Activated CD4-positive, alpha-beta T cell treated with anti-CD3 and anti-CD28 coated beads, Interleukin-2, amount 10 ng/mL, durations not matched to agents 7 days and 5 days (primary cell): ENCODE measurements at places on chromosomes 11 and 22.

- no peak for DNase-seq
- no peak overlapping the region for H3K27ac ChIP-seq
- no peak overlapping the region for H3K4me3 ChIP-seq
- no peaks in the 10 kb centered on the region for H3K36me3 ChIP-seq
These were observed 5.2 kb upstream of the LGR4 start for GRCh38 chr11:27477831-27478230.

DNA sequence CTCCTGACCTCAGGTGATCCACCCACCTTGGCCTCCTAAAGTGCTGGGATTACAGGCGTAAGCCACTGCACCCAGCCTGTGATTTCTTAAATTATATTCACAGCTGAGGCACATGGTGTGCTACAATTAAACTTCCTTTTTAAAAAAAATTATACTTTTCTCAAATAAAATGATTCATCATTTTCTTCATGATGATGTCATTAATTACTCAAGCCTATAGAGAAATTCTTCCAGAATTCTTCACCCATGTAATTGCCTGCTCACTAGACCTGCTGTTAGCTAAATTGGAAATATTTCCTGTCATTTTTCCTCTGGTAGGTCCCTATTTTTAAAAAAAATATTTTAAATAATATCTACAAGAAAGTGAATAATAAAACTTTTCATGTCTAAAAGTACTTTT, 440.0 kb upstream of the ANO3 start:
- no peak overlapping the region for H3K27ac ChIP-seq
- no peaks in the 10 kb centered on the region for H3K27me3 ChIP-seq
- H3K4me3 ChIP-seq, result no peak overlapping the region
- no peaks in the 10 kb centered on the region for H3K4me1 ChIP-seq

- H3K4me3 ChIP-seq, result no peak overlapping the region
- no peak for DNase-seq
- peak overlapping the region; percentile 4 for H3K27ac ChIP-seq
- H3K27me3 ChIP-seq, result no peaks in the 10 kb centered on the region
- H3K36me3 ChIP-seq, result peaks cover 38% of the 10 kb centered on the region
These were observed 64.7 kb downstream of the MAML2 start for GRCh38 chr11:96278039-96278897.

GRCh38 chr11:4798427-4799183, 5.6 kb downstream of the OR52R1 start:
- H3K27ac ChIP-seq, result no peak overlapping the region
- no peak overlapping the region for H3K4me3 ChIP-seq
- no peaks in the 10 kb centered on the region for H3K4me1 ChIP-seq
- H3K27me3 ChIP-seq, result no peaks in the 10 kb centered on the region
- no peak for DNase-seq
- H3K36me3 ChIP-seq, result no peaks in the 10 kb centered on the region

GRCh38 chr11:108733479-108734116, 68.7 kb downstream of the DDX10 start:
- DNase-seq, result peak; percentile 9
- H3K4me3 ChIP-seq, result no peak overlapping the region
- no peaks in the 10 kb centered on the region for H3K27me3 ChIP-seq
- H3K27ac ChIP-seq, result no peak overlapping the region

DNA sequence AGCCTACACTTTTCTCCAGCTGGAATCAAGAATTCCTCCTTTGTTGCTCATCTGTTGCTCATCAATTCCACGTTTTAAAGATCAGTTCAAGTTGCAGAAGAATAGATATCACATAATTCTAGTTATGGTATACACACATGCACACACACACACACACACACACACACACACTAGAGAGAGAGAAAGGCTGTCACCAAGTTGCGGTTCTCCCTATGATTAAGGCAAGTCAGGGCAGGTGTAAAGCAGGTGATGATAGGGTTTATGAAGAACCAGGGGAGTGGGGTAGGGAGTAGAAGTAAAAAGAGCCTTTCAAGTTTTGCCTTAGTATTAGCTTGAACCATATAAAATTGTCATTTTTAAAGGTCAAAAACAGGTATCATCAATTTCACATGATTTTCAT, 31.7 kb upstream of the TMPRSS4 start:
- no peak for DNase-seq
- no peaks in the 10 kb centered on the region for H3K27me3 ChIP-seq
- no peak overlapping the region for H3K4me3 ChIP-seq
- peaks cover 82% of the 10 kb centered on the region for H3K4me1 ChIP-seq

DNA sequence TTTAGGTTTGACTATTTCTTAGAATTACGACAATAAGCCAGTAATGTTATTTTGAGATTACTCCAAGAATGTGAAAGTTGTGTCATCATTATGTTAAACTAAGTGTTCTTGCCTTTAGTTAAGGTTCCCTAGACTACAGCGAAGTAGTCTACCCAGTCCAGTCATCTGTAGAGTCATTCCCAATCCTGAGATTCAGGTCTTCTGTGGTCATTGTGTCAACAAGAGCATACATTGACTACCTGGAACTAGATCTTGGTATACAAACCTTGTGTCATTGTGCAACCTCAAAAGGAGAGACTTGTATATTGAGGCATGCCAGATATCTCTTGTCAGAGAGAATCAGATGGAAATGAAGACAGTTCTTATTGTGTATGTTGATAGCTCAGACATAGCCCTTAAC, 115.9 kb downstream of the ATM start:
- H3K36me3 ChIP-seq, result peaks cover 52% of the 10 kb centered on the region
- no peak overlapping the region for H3K4me3 ChIP-seq
- DNase-seq, result no peak
- peaks cover 2% of the 10 kb centered on the region for H3K4me1 ChIP-seq
- no peak overlapping the region for H3K27ac ChIP-seq

DNA sequence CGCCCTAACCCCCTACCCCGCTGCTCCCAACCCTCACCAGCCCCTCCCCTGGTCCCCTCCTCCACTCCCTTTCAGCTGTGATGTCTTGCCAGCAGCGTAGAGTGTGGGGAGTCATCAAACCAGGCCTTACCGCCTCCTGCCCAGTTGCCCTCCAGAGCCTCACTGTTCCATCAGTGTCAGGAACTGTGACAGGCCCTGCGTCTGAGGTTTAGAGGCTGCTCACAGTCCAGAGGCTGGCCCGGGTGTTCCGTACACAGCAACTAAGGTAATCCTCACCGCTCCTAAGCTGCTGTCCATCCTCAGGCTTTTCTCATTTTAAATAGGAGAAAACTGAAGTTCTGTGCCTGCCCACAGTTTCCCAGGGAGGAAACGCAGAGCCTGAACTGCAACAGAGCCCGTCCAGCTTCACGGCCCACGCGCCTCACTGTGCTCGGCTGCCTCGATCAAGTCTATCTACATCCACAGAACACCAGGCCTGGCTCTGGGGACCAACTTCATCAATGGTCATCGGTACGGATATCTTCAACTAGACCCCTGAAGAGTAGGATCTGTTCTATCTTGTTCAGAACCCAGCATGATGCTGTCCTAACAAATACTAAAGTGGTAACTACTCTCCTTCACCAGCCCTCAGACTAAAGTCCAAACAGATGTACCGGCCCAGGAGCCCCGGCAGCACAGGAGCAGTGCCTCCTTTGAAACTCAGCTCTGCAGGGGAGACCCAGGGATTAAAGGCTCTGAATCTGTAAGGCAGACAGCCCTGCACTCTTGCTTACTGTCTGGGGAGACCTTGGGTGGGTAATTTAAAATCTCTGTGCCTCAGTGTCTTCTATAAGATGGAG, 10.3 kb downstream of the VPS37C start:
- H3K27me3 ChIP-seq, result no peaks in the 10 kb centered on the region
- H3K4me3 ChIP-seq, result no peak overlapping the region
- H3K36me3 ChIP-seq, result peaks cover 24% of the 10 kb centered on the region
- DNase-seq, result no peak
- H3K4me1 ChIP-seq, result peaks cover 12% of the 10 kb centered on the region
